ENCODE measurements at places on chromosomes 2 and 18. TPM values are rescaled to one million over a fixed set of nuclear protein-coding genes. Genes with fewer than 3 reads are reported as not detected.

- H3K36me3 ChIP-seq: peaks cover 11% of the 10 kb centered on the region
- no peak overlapping the region for H3K4me3 ChIP-seq
- peaks cover 8% of the 10 kb centered on the region for H3K4me1 ChIP-seq
- DNase-seq: peak; percentile 86
- H3K27me3 ChIP-seq: no peaks in the 10 kb centered on the region
Measured at GRCh38 chr2:130336877-130337734, 5.6 kb upstream of the IMP4 start.

- no peaks in the 10 kb centered on the region for H3K4me1 ChIP-seq
- no peak for DNase-seq
- no peak overlapping the region for H3K27ac ChIP-seq
- no peaks in the 10 kb centered on the region for H3K27me3 ChIP-seq
Measured at GRCh38 chr18:69727912-69728572, 219.6 kb downstream of the CD226 start.

DNA sequence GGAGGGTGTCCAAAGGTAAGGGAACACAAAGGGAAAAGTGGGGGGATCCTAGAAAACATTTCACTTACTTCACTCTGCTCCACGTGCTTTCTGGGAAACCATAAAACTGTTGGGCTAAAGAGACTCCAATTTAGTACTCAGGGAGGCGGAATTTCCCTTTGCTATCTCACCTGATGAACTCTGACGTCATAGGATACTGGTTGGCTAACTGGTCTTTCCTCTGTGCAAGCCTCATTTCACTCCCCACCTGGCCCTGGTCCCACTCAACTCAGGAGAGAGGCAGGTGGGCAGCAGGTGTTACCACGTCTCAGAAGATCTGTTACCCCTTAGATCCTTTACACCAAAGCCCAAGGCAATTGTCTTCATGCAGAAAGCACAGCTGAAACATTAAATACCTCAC lies 51.8 kb upstream of the PMAIP1 start:
- no peak for DNase-seq
- no peak overlapping the region for H3K27ac ChIP-seq
- no peaks in the 10 kb centered on the region for H3K4me1 ChIP-seq
- H3K4me3 ChIP-seq: no peak overlapping the region

- no peak overlapping the region for H3K27ac ChIP-seq
- no peaks in the 10 kb centered on the region for H3K27me3 ChIP-seq
- H3K4me1 ChIP-seq: peaks cover 46% of the 10 kb centered on the region
- H3K4me3 ChIP-seq: no peak overlapping the region
Measured at GRCh38 chr2:236743039-236743920, 173.7 kb downstream of the ACKR3 start.

DNA sequence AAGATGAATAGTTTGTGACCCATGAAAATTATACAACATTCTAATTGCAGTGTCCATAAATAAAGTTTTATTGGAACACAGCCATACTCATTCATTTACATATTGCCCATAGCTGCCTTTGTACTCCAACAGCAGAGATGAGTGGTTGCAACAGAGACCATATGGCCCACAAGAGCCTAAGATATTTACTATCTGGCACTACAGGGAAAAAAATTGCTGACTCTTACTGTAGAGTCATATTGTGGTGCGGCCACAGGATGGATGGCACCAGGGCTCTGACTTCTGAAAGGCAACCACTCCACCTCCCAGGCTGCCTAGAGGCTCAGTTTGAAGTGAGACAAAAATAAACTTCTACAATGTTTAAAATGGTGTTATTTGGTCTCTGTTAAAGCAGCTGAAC lies 404.0 kb upstream of the ATP5MC3 start:
- H3K36me3 ChIP-seq: no peaks in the 10 kb centered on the region
- H3K4me1 ChIP-seq: no peaks in the 10 kb centered on the region
- DNase-seq: no peak
- no peaks in the 10 kb centered on the region for H3K27me3 ChIP-seq
- no peak overlapping the region for H3K27ac ChIP-seq

GRCh38 chr2:85758361-85759256 lies 4.8 kb downstream of the ATOH8 start:
- H3K27me3 ChIP-seq: no peaks in the 10 kb centered on the region
- peaks cover 4% of the 10 kb centered on the region for H3K36me3 ChIP-seq
- DNase-seq: no peak

DNA sequence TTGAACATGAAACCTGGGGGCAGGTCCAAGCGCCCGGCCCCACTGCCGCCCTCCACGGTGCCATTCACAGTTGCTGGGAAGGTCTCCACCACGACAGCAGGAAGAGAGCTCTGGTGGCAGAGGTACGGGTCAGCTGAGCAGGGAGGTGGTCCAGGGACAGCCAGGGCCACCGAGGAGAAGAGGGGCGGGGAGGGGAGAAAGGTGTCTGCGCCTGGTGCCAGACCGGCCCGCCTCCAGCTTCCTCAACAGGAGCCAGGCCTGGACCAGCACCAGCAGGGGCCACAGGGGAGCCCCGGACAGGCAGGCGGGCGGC lies 56.2 kb downstream of the BIN1 start:
- H3K4me1 ChIP-seq: peaks cover 5% of the 10 kb centered on the region
- H3K4me3 ChIP-seq: no peak overlapping the region
- H3K36me3 ChIP-seq: no peaks in the 10 kb centered on the region
- no peaks in the 10 kb centered on the region for H3K27me3 ChIP-seq

- H3K4me3 ChIP-seq: no peak overlapping the region
- no peak overlapping the region for H3K27ac ChIP-seq
- H3K4me1 ChIP-seq: peaks cover 61% of the 10 kb centered on the region
- DNase-seq: no peak
- H3K27me3 ChIP-seq: no peaks in the 10 kb centered on the region
- no peaks in the 10 kb centered on the region for H3K36me3 ChIP-seq
Measured at GRCh38 chr2:102025583-102026267, 34.0 kb downstream of the IL1R2 start.

DNA sequence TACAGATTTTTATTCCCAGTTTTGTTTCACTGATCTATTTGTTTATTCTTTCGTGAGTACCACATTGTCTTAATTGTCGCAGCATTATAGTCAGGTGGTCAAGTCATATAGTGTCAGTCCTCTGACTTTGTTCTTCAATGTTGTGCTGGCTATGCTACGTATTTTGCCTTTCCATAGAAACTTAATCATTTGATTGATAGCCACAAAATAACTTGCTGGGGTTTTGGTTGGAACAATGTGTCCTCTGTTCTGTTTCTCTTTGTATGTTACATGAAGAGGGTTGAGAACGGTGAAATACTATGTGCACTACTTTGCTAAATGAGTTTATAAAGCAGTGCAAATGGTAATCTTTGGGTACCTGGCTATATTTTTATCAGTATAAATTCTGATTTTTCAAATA lies 64.9 kb upstream of the TTC27 start:
- no peak overlapping the region for H3K4me3 ChIP-seq
- H3K27me3 ChIP-seq: no peaks in the 10 kb centered on the region
- H3K27ac ChIP-seq: no peak overlapping the region
- peaks cover 9% of the 10 kb centered on the region for H3K36me3 ChIP-seq
- H3K4me1 ChIP-seq: no peaks in the 10 kb centered on the region
- no peak for DNase-seq

GRCh38 chr18:48616484-48617255 lies 77.8 kb downstream of the CTIF start:
- peaks cover 3% of the 10 kb centered on the region for H3K4me1 ChIP-seq
- no peaks in the 10 kb centered on the region for H3K36me3 ChIP-seq
- H3K27ac ChIP-seq: no peak overlapping the region
- no peaks in the 10 kb centered on the region for H3K27me3 ChIP-seq
- no peak overlapping the region for H3K4me3 ChIP-seq

DNA sequence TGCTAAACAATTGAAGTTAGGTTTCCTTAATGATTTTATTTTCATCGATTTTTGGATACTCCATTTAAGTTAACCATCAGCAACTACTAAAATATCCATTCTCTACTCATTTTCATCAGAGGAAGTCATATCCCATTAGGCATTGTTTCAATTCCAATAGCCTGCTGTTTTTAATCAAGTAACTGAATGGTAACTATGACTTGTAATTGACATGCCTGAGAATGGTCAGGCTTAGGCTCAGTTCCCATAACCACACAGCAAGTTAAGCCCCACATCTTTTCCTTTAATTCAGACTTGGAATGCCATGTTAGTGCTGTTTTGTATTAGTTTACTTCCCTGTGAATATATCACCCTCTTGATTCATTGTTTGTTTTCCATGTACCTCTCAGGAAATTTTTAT lies 398.8 kb downstream of the ARHGAP15 start:
- H3K4me1 ChIP-seq: no peaks in the 10 kb centered on the region
- no peaks in the 10 kb centered on the region for H3K27me3 ChIP-seq
- H3K27ac ChIP-seq: no peak overlapping the region
- no peaks in the 10 kb centered on the region for H3K36me3 ChIP-seq

DNA sequence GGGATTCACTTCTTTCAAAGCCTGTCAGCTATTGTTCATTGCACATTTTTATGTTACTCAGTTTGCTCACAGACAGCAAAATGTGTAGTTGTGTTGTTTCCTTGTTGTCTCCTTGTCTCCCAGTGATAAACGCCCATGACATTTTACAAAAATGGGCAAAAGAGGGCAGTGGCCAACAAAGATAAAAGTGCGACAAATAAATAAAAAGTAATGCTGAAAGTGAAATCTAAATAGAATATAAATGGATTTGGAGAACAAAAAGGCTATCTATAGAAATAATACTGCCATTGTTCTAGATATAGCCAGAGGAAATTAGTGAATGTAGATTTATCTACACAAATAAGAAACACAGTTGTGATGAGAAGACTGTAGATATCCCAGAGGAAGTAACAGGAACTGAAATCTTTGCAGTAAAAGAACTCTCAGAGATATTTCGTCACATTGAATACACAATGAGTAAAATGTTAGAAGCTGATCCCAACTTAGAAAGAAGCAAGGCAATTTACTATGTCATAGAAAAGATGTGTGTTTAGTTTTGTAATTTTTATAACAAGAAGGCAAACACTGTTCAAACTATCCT lies 1186.2 kb upstream of the FAM98A start:
- DNase-seq: no peak
- no peak overlapping the region for H3K27ac ChIP-seq
- no peak overlapping the region for H3K4me3 ChIP-seq

- H3K4me3 ChIP-seq: no peak overlapping the region
- no peak overlapping the region for H3K27ac ChIP-seq
- H3K36me3 ChIP-seq: no peaks in the 10 kb centered on the region
- DNase-seq: no peak
- no peaks in the 10 kb centered on the region for H3K4me1 ChIP-seq
Measured at GRCh38 chr18:45137087-45137419, 456.4 kb downstream of the SETBP1 start.

- H3K27ac ChIP-seq: no peak overlapping the region
- H3K4me3 ChIP-seq: no peak overlapping the region
- peaks cover 24% of the 10 kb centered on the region for H3K4me1 ChIP-seq
- no peaks in the 10 kb centered on the region for H3K27me3 ChIP-seq
- DNase-seq: peak; percentile 45
- H3K36me3 ChIP-seq: no peaks in the 10 kb centered on the region
Measured at GRCh38 chr2:25324905-25325592, 16.7 kb downstream of the DNMT3A start.

- no peak for DNase-seq
- no peaks in the 10 kb centered on the region for H3K27me3 ChIP-seq
- H3K4me3 ChIP-seq: no peak overlapping the region
- H3K4me1 ChIP-seq: no peaks in the 10 kb centered on the region
- no peak overlapping the region for H3K27ac ChIP-seq
Measured at GRCh38 chr2:73324126-73324725, 30.9 kb upstream of the EGR4 start.

DNA sequence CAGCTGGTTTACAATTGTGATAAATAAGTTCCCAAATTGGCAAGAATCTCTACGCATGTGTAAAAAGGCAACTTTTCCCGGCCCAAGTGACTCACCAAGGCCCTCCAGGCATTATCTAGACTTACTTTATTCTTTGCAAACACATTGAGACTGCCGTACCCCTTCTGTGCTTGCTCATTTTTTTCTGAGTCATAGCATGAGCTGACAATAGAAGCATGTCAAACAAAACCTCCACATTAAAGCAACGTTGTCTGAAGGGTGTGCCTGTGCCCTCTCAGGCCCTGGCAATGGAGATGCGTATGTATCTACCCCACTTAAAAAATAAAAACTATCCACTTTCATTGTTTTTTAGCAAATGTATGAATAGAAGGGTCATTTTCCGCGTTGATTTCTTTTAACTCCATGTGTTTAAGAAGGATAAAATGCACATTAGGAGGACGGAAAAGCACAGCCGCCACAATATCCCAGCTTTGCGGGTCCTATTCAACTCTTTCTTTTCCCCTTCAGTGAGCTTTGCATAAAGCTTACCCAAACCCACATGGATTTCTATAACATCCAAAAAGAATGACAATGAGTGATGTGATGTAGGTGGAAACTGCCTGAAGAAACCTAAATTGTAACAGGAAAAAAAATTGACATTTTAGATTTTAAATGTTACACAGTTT lies 298.2 kb downstream of the CDCA7 start:
- H3K27me3 ChIP-seq: no peaks in the 10 kb centered on the region
- H3K4me1 ChIP-seq: no peaks in the 10 kb centered on the region
- no peak overlapping the region for H3K27ac ChIP-seq
- DNase-seq: no peak
- no peaks in the 10 kb centered on the region for H3K36me3 ChIP-seq
- H3K4me3 ChIP-seq: no peak overlapping the region

KLHL29 gene
- total RNA-seq: 3.3 TPM

CROCC2 gene
- total RNA-seq: not detected

CYS1 gene
- total RNA-seq: 0.59 TPM

SLC9A2 gene
- total RNA-seq: 1.3 TPM

SETBP1 gene
- 39.5 TPM for total RNA-seq

EVA1A gene
- 11.1 TPM for total RNA-seq

MBD1 gene
- total RNA-seq: 98.8 TPM

All from thyroid gland (tissue), 4 donors.